ENCODE measurements at places on chromosomes 12 and 14. TPM values are rescaled to one million over a fixed set of nuclear protein-coding genes. Genes with fewer than 3 reads are reported as not detected.

DNA sequence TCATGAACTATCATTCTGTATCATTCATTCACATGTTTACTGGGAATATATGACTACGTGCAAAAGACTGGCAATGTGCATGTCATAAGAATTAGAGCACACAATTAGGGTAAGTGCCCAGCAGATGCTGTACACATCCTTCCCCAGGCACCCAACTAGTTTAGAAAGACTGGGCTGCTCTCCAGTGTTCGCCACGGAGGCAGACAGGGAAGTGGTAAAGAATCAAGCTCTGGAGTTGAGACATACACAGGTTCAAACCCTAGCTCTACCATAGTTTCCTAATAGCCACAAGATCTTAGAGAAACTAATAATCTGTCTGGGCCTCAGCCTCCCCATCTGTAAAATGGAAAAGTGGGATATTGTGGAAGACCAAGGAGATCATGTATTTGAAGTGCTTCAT lies 6.8 kb downstream of the TMCC3 start:
- no peak for DNase-seq

Gene NKX2-8
- total RNA-seq, result not detected

DNA sequence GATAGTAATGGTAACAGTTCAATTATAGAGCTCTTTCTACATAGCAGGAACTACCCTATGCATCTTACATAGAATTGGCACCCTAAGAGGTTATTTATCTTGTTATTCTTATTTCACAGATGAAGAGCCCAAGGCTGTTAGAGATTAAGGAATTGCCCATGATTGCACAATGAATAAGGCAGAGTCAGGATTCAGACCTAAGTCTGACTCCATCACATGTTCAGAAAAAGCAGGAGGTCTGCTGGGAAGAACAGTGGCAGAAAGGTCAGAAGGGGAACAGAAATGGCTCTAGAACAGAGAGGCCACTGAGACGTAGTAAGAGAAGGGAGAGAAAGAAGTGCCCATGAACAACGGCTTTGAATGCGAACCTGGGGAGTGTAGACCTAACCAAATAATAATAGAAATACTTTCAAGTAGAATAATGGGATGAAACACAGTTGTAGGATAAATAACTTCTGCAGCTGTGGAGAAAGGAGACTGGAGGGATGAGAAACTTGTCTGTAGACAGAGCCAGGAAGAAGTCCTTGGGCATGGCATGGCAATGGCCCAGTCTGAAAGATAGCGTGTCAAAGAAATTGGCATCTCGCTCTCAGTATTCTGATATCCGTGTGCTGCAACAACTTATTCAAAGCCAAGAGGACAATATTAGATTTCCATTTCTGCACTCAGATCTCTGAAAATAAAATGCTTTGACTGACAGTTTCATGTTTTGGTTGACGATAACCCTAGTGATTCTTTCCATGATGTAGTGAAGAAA lies 17.6 kb downstream of the MYBPC1 start:
- DNase-seq, result no peak

GRCh38 chr12:120234643-120235368 lies 30.7 kb downstream of the PXN start:
- peak; percentile 95 for DNase-seq

GRCh38 chr14:97874394-97874793 lies 1077.2 kb downstream of the VRK1 start:
- DNase-seq, result no peak

DNA sequence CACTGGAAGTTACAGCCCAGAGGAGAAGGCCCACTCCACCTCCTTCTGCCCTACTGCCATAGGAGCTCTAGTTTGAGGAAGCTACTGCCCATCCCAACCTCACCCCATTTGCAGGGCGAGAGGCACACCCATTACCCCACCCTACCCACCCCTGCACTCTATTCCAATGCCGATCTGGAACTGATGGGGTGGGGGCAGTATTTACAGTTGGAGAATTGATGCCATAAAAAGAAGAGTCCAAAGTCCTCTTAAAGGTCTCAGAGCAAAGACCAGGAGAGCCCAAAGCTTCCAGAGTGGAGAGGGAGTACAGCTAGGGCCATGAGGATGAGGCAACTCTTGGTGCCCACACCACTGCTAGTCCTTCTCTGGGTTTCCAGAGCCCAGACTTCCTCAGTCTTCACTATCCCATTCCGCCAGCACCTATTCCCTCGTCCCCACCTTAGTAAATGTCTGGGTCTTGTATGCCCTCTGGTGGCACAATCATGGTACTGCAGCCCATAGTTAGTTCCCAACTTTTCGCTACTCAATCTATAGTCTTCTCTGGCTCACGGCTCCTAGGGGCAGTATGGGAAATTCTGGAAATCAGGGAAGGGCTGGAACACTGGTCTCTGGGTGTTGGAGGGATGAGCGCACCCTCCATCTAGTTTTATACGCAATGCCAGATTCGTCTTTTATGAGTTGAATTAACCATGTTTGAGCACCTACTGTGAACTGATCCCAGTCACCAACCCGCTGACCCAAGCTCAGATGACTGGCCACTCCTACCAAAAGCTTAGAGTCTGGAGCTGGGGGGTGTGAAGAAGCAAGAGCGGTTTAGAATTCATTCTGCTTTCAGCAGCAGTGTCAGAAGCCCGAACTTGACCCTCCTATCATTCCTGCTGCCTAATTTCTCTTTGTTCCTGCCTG lies 6.9 kb upstream of the ADCY6 start:
- peak; percentile 83 for DNase-seq

- DNase-seq, result no peak
Measured at GRCh38 chr14:78666336-78667056, 496.3 kb downstream of the NRXN3 start.

Gene KRT78
- not detected for total RNA-seq

DNA sequence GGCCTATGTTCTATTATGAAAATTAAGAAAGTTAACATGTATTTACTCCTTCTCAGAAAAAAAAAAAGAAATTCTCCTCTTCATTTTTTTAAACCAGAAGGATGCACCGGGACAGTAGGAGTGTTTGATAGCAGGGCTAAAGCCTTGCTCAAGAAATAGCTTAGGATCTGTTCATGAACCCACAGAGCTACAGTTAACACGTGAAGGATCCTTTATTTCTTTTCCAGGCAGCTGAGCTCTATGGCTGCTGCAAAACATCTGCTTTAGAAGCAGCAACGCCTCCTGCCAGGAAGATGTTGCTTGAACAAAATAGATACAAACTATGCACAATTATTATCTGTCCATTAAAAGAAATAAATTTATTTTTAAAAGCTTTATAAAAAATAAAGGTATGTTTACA lies 254.8 kb downstream of the PRKD1 start:
- DNase-seq, result no peak

Data from fibroblast of villous mesenchyme (primary cell).